ENCODE measurements at places on chromosomes 4 and X.

GRCh38 chr4:88865466-88865865 is 167.8 kb upstream of the NAP1L5 start:
- no peak for DNase-seq

- peak; percentile 86 for DNase-seq
Measured at GRCh38 chr4:173522160-173522950, 7.7 kb downstream of the HAND2 start.

- no peak for DNase-seq
Measured at GRCh38 chr4:8099981-8100464, 58.6 kb downstream of the ABLIM2 start.

DNA sequence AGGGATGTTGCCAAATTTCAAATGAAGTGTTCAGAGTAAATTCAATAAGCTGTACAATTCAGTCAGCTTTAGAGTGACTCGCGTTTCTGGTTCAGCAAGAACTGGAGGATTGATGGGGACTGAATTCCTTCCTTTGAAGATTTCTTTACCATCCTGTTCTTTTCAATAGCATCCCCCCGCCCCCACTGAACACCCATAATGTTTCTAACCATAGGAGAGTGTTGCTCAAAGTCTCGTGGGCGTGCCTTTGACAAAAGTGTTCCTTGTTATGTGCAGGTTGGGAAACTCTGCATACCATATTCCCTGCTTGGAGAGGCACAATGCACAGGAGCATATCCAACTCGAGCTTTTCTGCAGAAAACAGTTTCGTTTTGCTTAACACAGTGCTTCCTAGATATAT is 323.5 kb upstream of the CASK start:
- no peak for DNase-seq

DNA sequence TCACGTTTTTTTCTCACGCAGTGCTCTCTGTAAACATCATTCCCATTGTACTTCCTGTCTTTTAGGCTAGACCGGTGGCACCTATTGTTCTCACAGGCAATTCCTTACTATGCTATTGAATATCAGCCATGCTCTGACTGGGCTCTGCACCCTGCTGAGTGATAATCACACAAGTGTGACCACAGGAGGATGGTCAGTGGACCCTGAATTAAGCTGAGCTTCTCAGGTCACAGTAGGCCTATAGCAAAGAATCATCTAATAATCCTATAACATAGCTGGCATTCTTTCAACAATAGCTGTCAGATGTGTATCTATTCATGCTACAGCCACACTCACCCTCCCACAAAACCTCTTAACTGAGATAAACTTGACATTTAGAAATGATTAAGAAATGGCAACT is 2399.8 kb upstream of the TENM3 start:
- no peak for DNase-seq

GRCh38 chr4:40840255-40840984 is 90.7 kb downstream of the NSUN7 start:
- DNase-seq, result no peak

DNA sequence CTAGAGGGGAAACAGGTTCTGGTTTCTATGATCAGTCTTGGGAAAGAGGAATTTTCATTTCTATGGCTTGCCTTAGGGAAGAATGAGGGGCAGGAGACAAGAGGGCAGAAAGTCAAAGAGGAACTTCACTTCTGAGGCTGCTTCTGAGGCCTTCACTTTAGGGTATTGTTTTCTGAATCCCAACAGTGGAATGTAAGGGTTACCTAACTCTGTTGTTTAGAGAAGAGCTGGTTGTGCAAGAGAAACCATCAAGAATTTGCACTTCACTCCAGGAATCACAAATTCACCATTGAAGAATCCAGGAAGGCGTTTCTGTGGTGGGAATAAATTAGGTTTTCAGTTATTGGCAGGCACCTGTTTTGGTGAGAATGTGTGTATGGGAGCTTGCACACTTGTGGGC is 126.7 kb upstream of the AMOT start:
- DNase-seq, result no peak

- no peak for DNase-seq
Measured at GRCh38 chrX:64202808-64203325, 2.6 kb downstream of the AMER1 start.

DNA sequence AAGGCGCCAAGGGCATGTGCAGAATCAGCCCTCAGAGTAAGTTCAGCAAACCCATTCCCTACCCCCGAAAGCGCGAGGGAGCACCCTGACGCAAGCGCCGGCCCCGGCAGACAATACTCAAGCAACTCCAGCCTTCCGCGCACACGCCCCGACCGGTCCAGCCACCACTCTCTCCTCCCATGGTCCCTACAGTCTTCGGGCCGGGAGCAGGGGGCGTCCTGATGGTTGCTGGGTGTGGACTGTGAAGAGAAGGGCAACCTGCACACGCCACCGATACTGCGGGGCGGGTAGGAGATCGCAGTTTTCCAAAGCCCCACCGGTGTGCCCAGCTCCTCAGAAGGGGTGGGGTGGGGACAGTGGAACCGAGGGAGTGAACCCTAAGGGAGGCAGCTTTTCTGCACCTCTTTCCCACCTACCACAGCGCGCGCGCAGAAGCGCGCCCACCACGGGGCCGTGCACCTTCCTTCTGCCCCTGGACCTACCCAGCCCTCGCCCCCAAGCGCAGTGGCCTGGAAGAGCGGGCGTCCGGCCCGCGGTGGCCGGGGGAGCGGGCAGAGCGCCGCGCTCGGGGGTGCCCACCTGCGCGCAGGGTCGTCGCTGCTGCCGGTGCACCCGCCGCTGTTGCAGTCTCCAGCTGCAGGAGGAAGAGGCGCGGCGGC is 650.2 kb upstream of the DIPK2B start:
- peak; percentile 69 for DNase-seq

DNA sequence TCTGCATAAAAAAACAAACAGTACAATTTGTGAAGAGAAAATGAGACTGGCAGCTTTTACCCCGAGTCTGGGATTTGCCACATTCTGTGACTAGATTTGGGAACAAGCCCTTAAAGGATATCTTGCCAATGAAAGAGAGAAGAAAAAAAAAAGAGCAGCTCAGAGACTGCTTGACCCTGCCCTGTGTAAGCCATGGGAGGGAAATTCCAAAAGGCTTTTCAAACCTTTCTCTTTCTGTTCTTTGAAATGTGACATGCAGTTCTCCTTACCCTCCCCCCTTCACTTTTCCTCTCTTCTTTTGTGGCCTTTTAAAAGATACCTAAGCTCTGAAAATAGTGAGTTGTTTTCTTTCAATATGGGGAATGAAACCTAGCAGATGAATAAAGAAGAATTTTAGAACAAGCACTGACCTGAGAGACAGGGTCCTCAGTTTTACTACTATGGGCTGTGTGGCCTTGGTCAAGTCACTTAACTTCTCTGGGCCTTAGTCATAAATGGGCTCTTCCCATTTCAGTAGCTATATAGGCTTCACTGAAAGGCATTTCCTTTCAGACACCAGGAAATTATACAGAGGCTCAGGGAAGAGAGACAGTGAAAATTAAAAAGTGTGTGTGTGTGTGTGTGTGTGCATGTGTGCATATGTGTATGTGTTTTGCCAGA is 5.1 kb downstream of the CCDC160 start:
- DNase-seq, result no peak

DNA sequence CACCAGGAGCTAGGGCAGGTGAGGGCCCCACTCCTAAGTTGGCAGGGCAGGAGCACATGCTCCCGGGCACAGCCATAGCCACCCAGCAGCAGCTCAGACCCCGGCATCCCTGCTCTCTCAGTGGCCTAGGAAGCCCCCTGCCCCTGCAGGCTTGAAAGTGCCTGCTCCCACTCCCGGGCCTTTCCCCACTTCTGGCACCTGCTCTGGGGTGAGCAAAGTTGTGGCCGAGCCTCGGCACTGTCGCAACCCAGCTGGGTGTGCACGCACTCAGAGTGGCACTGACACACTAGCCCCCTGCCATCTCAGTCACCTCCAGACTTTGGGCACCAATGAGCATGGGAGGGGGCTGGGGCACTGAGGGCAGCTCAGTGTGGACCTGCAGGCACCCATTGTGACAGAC is 60.8 kb upstream of the CDKN2AIP start:
- no peak for DNase-seq

GRCh38 chr4:78561677-78562076 is 10.1 kb downstream of the ANXA3 start:
- no peak for DNase-seq

Measured in type B pancreatic cell (in vitro differentiated cells).